ENCODE measurements at places on chromosomes 1 and 21.
A peak's percentile ranks its signal among the peaks of the same experiment; 100 is the strongest.

GRCh38 chr1:204558467-204558866 lies 42.3 kb downstream of the MDM4 start:
- no peak for DNase-seq

DNA sequence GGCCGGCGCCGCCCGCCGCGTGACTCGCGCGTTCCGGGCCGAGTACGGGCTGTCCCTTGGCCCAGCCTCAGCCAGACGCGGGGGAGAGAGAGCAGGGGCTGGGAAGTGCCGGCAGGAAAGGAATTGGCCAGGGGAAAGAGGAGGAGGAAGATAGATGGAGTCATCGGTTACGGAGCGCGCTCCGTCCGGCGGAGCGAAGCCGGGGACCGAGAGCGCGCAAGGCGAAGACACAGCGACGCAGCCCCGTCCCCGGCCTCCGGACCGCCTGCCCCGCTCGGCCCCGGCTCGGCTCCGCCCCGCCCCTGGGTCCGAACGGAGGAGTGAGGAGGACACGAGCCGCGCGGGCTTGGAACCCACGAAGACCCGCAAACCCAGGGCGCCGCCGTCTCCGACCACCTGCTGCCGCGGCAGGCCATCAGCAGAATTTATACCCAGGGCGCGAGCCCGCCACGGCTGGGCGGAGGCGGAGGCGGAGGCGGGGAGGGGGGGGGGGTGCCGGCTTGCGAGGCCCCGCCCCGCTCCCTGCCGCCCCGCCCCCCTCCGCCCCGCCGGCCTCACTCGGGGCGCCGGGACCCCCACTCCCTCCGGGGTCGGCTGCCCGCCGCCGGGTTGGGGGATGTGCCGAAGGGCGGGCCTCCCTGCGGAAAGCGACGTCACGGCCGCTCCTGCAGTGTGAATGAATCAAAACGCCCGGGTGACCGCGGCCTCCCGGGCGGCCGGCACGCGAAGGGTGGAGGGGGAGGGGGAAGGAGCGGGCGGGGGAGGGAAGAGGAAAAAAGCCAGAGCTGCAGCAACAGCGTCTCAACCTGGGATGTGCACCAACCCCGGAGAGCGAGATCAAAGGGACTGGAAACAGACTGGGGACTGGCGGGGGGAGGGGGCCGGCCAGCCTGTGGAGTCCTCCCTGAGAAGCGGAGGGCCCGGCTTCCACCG lies at the start of gene LHX4:
Gene LHX4, plus strand, starts transcription at position 782 of the 933 bp plus-strand sequence. CDS start 266 bp downstream, outside the sequence.
- DNase-seq: no peak

- DNase-seq: no peak
Observed at GRCh38 chr1:172758259-172758658, 99.4 kb downstream of the FASLG start.

DNA sequence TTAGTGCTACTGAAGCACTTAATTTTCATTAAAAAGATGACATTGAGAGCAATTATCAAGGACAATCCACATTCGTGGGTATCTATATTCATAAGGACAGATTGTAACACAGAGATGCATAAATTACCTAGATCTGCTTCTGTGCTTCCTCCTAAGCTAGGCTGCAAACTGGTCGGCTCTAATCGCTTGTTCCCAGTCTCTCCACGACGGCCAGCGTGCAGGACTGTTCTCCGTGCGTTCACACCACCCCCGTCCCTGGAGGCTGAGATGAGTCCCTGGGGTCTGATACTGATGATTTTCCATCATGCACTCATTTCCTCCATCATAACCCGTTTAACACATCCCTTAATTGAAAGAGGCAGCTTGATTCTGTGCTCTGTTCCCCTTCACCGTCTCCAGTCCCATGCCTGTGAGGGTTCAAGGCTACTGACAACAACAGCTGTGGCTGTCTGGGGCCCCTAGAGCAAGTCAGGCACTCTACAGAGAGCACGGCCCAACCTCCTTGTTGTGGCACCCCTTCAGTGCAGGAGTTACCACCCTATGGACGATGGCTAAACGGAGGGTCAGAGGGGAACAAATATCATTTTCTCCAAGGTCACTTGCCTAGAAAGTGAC lies 469.6 kb downstream of the NPHP4 start:
- no peak for DNase-seq

DNA sequence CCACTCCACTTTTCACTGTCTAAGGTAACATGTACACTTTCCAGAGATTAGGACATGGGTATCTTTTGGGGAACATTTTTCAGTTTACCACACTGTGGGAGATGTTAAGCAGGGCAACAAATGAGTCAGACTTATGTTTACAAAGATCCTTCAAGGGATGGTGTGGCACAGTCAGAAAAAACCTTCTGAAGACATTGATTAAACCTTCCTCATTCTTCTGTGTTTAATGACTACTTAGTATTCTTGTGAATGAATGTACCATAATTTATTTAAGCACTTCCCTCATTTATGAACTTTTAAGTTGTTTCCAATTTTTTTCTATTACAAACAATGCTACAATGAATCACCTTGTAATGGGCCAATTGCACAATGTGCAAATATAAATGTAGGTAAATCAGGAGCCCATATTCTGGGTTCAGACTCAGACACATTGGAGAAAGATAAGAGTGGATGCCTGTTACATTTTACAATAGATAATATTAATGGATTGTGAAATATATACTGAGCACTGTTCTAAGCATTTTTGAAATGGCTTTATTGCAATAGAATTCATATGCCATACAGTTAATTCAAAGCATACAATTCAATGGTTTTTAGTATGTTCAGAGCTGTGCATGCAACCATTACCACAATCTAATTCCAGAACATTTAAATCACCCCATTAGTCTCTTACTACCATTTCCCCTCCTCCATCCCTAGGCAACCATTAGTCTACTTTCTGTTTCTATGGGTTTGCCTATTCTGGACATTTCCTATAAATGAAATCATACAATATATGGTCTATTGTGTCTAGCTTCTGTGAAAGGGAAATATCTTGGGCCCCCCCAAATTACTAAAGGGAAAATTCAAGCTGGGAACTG lies 1.9 kb upstream of the SFT2D2 start:
- DNase-seq: no peak

DNA sequence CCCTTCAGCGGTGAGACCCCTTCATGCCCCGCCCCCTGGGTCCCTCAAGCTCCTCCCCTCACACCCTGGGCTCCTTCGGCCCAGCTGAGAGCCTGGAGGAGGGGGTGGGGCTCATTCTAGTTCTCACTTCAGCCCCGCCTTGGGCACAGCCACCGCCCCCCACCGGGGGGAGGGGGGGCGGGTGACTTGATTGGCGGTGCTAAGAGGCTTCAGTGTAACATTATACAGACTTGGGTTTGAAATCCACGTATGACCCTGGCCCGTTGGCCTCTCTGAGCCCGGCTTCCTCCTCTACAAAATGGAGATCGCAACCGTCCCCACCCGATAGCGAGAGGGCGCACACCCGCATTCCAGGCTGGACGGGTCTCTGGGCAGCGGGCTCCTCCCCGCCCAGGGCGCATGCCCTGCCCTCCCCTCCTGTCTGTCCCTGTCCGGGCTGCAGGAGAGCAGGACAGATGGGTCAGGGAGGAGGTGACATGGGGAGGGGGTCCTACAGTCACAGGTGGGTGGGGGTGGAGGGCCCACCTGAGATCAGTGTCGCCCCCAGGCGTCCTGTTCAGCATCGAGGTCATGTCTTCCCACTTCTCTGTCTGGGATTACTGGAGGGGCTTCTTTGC lies 5.1 kb downstream of the CLCNKB start:
- DNase-seq: no peak

GRCh38 chr1:11858968-11859871 lies 475 bp upstream of the NPPB start:
- DNase-seq: peak; percentile 52

DNA sequence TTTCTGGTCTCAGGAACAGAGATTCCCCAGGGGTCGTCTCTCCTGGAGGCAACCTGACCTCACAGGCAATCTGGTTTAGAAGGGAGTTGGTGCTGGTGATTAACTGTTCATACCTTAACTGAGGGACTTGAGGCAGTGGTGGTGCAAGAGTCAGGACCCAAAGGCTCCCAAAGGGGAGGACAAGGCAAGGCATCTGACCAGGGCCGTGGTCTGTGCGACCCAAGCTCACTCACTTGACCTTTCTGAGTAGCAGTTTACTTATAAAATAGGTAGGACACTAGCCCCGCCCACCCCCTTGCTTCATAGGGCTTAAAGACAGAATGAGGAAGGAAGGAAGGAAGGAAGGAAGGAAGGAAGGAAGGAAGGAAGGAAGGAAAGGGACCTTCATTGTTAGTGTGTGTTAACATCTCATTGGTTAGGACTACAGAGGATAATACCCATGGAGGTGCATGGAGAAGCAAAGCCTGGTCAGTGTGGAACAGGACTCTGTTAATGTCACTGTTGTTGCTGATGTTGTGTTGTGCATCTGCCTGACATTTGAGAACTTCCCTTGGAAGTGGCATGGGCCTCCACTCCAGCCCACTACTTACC lies 4.6 kb upstream of the KCNA2 start:
- DNase-seq: no peak

- DNase-seq: no peak
Observed at GRCh38 chr1:19433719-19433998, 51.7 kb downstream of the CAPZB start.

DNA sequence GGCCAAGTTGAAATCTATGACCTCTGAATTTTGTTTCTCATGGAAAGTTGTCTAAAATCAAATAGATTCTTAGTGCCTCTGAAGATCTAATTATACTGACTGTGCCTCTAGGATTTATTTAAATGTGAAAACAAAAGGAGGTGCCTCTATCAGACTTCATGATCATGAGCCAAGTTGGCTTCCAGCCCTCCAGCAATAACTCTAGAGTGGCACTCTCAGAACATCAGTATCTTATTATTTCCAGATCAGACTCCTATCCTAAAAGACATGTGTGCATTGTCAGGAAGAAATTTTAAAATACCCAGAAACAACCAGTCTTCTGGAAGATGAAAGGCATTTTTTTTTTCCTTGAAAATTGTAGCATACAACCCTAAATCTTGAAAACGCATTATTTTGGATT lies 368.0 kb downstream of the PDE4B start:
- no peak for DNase-seq

DNA sequence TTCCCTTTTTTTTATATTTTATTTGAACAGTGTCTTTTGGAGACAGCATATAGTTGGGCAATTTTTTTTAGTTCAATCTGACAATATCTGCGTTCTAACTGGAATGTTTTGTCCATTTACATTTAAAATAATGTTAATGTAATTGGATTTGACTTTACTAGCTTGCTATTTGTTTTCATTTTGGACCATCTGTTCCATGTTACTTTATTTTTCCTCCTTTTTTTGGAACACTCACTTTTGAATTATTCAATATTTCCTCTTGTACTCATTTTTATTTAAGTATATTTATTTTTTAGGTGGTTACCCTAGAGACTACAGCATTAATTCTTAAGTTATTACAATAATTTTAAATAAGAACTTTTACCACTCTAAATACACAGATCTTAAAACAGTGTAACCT lies 62.8 kb upstream of the C1orf87 start:
- no peak for DNase-seq

DNA sequence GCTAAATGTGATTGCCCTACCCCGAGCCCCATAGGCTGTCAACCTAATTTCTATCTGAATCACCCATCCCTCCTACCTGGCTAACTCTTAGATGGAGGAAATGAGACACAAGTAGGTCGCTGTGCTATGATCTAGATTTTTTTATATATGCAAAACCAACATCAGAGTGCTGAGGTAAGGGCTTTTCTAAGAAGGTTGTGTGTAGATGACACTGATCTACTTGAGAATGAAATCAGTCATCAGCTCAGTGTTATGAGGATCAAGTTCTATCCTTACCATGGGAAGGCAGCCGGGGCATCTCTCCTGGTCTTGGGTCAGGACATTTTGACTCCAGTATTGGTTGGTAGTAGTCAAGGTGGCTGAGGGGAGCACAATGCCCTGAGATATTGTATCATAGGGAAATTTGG lies 23.6 kb downstream of the SLAMF1 start:
- no peak for DNase-seq

- no peak for DNase-seq
Observed at GRCh38 chr1:93034397-93034796, 44.7 kb upstream of the MTF2 start.

GRCh38 chr1:109773203-109773899 lies 9.6 kb upstream of the EPS8L3 start:
- DNase-seq: peak; percentile 65

DNA sequence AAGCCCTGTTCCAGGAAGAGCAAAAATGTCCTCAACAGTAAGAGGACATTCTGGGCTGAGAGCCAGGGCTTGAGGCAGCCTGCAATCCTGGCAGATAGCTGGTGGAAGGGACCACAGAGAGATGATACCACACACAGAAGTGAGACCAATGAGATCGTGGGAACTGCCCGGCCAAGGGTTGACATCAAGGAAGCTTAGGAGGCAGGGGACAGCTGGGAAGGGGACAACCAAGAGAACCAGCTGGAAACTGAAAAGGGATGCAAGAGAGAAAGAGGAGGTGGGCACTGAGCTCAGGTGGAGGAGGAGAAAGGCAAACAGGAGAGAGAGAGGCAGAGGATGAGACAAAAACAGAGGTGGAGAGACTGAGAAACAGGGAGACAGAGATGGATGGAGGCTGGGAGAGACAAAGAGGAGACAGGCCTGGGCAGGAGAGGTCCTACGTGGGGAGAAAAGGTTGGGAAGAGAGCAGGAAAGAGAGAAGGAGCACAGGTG lies 9.2 kb downstream of the PDZK1IP1 start:
- no peak for DNase-seq

Measured in activated T-helper 1 cell treated with anti-CD3 and anti-CD28 coated beads, Interleukin-12 subunit alpha, Interleukin-12 subunit beta, Interleukin-2, Interleukin-4 antibody, amounts not matched to agents 30 ng/mL and 10 ng/mL and 1 ng/mL, durations not matched to agents 14 hours and 24 hours and 36 hours (primary cell).